ENCODE measurements at places on chromosomes 3 and 15.
A peak's percentile ranks its signal among the peaks of the same experiment; 100 is the strongest.

- no peak for DNase-seq
Observed at GRCh38 chr3:54846119-54846518, 81.7 kb downstream of the LRTM1 start.

DNA sequence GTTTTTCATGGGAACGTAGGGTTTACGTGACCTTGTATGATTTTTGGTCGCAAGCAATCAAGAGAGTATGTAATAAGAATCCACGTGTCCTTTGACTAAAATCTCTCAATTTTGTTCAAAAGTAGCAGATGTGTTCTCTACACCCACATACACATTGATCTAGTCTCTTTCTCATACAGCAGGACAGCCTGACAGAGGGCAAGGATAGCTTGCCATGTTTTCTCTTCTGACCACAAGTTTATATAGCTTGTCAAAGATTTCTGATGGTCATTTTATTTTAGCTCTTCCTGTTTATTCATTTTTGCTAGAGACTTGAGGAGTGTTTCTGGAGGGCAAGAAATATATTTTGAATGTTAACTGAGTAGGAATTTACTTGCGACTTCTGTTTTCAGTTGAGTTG lies 570.2 kb upstream of the ALCAM start:
- no peak for DNase-seq

DNA sequence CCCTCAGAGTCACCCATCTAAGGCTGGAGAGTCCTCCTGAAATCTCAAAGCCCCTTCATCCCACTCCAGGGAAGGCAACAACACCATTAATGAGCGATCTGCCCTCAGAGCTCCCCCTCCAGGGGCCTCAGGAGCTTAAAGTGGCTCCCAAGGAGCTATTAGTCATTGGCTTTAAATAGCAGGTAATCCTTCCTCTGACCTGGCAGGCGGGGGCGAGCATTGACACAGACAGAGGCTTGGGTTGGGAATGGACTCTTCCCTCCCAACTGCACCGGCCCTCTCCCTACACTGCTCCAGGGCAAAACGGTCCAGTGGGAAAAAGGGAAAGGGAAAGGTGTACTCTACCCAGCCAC lies 1.4 kb downstream of the MFGE8 start:
- no peak for DNase-seq

- no peak for DNase-seq
Observed at GRCh38 chr15:38344351-38344750, 91.7 kb downstream of the SPRED1 start.

DNA sequence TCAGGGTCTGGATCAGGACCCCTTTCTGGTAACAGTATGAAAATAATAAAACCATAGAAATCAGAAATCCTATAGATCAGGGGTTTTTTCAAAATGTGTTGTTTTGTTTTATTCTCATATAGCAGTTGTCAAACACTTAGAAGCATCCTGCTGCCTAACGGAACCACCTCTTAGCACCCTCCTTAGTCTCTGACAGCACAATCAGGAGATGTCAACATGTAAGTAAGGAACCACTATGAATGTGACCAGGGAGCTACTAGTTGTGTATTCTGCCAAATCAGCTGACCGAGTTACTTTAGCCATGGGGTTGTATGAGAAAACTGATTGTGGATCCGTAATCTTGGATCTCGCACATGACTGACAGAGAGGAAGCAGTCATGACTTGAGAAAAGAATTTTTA lies 22.2 kb downstream of the CCDC39 start:
- DNase-seq: no peak

GRCh38 chr3:161372321-161373260 lies 1.3 kb upstream of the SPTSSB start:
- no peak for DNase-seq

GRCh38 chr3:126205717-126206655 lies 25.6 kb upstream of the ALDH1L1 start:
- DNase-seq: no peak

- DNase-seq: no peak
Observed at GRCh38 chr15:51688863-51689262, 7.6 kb downstream of the SCG3 start.

GRCh38 chr3:72299823-72300222 lies 514.9 kb upstream of the PROK2 start:
- DNase-seq: no peak

DNA sequence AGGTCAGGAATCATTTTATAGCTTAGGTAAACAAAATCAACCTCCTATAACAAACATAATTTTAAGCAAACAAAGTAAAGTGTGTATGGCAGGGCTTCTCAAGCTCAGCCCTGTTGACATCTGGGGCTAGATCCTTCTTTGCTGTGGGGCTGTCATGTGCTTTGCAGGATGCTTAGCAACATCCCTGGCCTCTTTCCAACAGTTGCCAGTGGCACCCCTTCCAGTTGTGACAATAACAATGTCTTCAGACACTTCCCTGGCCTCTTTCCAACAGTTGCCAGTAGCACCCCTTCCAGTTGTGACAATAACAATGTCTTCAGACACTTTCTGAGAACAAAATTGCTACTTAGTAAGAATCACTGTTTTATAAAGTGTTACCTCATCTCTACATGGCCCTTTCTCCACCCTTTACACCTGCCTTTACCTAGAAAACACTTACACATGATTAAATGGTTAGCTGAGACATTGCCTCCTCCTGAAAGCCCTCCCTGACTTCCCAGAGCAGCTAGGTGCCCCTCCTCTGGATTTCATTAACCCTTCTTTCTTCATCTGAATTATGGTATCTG lies 194.0 kb upstream of the LMCD1 start:
- DNase-seq: no peak

- no peak for DNase-seq
Observed at GRCh38 chr3:173055228-173055933, 85.7 kb downstream of the SPATA16 start.

DNA sequence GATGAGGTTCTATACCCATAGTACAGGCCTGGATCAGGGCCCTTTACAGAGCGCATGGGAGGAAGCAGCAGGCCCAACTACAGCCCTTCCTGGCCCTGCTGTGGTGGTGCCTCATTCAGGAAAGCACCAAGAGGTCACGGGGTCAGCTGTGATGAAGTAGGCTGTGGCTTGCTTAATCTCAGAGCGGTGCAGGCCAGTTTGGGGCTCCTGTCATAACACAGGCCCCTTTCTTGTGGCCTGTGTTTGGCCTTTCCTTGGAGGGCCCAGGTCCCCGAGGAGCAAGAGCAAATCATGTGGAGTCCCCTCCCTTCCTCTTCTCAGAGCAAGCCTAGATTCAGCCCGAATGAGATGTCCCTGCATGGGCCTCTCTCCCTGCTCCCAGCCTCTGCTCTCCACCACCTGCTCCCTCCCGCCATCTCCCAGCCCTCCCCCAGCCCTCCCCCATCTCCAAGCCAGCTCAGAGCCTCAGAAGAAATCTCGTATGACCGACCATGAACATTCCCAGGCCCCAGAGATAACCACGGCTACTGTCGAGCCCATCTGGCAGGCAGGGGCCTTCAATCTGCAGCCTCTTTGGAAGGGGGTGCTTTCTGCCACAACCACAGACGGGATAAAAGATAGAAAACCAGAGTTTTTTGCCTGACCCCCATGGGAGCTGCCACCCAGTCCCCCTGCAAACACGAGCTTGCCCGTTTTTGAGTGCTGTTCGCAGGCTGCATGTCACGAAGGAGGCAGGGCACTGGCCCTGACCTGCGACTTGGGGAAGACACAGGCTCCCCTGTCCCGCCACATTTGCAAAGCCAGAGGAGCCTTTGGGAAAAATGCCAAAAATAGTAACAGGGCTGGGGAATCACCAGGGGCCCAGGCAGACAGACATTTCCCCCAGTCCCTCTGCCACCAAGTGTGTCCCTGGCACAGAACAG lies 32.3 kb upstream of the DUSP7 start:
- DNase-seq: no peak

- DNase-seq: no peak
Observed at GRCh38 chr15:85139391-85139790, 157.7 kb downstream of the PDE8A start.

DNA sequence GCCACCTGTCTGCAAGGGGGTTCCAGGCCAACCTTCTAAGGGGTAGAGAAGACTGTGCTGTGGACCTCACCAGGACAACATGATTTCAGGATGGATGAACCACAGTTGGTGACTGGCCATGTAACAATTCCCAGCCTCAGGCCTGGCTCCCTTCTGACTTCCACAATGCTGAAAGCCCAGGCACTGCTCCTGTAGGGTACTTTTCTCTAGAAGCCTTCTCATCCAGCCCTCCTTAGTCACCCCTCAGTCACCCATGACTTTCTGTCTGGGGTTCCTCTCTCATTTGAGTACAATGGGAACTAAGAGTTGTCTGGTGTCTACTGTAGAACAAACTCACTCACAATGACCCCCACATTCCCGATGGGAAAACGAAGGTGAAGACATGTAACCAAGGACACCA lies 8.6 kb downstream of the ALS2CL start:
- no peak for DNase-seq

DNA sequence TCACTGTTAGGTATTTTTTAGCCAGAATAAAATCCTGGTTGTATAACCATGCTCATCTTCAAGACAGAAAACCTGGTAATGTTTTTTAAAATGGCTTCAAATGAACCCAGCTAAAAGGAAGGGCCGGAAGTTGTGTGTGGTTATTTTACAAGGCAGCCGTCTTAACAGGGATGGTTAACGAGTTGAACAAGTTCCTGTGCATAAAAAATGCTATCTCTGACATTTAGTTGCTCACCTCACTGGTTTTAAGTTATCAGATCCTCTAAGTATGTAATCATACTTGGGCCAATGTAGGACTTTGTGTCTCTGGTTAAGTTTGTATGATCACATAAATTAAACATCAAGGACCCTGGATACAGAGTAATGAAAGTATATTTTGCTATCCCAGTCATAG lies 2.1 kb downstream of the ATP11B start:
- no peak for DNase-seq

GRCh38 chr3:136664771-136665170 lies 87.4 kb downstream of the STAG1 start:
- DNase-seq: no peak

- peak; percentile 28 for DNase-seq
Observed at GRCh38 chr3:21533002-21533401, 218.0 kb downstream of the ZNF385D start.

GRCh38 chr3:51441282-51442030 lies 50.4 kb downstream of the RBM15B start:
- DNase-seq: no peak

- DNase-seq: no peak
Observed at GRCh38 chr3:94654096-94654495, 591.2 kb downstream of the NSUN3 start.

GRCh38 chr3:126607214-126607908 lies 47.6 kb downstream of the TXNRD3 start:
- no peak for DNase-seq

- DNase-seq: no peak
Observed at GRCh38 chr3:194483850-194484249, 3.0 kb downstream of the ATP13A3 start.

GRCh38 chr3:30259730-30260129 lies 346.7 kb upstream of the TGFBR2 start:
- no peak for DNase-seq

- no peak for DNase-seq
Observed at GRCh38 chr15:78102741-78103140, 10.4 kb downstream of the SH2D7 start.

DNA sequence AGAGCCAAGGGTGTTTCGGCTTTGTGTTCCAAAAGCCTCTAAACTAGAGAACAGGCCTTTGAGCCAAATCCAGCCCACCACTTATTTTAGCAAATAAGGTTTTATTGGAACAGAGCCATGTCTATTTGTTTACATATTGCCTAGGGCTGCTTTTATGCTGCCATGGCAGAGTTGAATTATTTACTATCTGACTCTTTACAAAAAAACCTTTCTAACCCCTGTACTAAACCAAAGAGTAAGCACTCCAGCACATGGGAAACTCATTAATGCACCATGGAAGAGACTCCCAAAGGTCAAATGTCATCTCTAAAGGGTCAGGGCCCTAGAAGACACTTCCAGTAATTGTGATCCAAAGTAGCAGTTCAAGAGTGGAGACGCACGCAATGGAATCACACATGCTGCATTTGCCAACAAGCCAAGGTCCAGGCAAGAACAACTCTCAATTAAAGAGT lies 22.3 kb downstream of the OSBPL10 start:
- DNase-seq: no peak

DNA sequence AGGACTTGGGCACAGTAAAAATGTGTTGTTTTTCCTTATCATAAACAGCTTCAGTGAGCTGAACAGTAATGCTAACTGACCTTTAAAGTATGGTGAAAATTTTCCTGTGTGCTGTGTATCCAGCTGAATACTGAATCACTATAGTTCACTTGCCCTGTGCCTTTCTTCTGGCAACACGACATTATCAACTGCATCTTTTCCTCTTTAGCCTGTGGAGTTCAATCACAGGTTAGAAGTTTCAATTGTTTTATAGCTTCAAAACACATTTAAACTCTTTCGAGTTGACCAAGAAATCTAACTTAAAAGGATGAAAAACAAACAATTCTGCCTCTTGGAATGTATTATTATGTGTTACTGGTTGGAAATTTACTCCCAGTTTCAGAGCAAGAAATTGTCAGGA lies 1120.7 kb upstream of the ALCAM start:
- no peak for DNase-seq

- DNase-seq: no peak
Observed at GRCh38 chr3:179972881-179973423, 63.8 kb downstream of the PEX5L start.

DNA sequence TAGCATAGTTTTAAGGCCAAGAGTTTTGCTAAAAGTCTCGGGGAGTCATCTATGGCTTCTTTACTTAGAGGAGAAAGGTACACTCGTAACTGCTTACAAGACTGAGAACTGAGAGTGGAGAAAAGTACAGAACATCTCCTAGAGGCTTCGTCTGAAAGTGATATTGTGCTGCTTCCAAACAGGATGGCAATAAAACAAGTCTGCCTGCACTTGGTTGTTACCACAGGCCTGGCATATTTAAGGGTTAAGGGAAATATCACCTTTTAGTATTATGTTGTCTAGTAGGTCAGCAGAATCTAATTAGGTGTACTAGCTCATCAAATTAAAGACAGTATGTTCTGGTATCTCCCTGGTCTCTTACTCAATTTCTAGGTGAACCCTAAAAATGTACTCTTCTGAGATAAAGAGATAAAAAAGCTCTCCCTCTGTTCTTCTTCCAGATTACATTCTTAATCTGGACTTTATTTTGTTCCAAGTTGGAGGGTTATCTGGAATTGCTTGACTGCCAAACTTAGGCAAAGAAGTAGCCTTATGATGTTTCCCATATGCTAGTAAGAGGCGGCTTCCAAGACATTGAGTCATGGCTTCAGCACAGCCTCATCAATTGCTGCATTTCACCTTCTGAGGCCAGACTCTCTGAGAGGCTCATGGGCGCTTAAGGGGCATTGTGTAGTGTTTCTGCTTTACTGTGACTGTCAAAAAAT lies 181.3 kb downstream of the LSAMP start:
- no peak for DNase-seq

All from NCI-H187 treated with DMSO at 0.1 percent for 48 hours (cell line).